ENCODE measurements at places on chromosomes 5 and 9.

DNA sequence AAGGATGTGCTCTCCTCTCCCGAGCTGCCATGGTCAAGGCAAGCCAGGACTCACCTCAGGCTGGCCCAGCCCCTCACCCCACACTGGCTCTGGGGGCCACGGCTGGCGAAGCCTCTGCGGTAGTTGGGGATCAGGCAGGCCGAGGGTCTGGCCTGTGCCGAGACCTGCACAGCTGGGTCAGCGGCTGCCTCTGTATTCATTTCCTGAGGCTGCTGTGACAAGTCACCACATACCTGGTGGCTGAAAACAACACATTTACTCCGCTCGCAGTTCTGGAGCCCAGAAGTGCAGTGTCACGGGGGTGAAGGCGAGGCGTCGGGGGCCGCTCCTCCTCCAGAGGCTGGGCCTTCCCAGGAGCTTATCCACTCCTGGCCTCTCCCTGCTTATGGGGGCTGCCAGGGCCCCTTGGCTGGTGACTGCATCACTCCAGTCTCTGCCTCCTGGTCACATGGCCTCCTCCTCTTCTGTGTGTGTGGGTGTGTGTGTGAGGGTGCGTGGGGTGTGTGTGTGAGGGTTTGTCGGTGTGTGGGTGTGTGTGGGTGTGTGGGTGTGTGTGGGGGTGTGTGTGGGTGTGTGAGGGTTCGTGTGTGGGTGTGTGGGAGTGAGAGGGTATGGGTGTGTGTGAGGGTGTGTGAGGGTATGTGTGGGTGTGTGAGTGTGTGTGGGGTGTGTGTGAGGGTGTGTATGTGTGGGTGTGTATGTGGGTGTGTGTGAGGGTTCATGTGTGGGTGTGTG is 3.2 kb upstream of the SCGB3A1 start:
- DNase-seq, result no peak

DNA sequence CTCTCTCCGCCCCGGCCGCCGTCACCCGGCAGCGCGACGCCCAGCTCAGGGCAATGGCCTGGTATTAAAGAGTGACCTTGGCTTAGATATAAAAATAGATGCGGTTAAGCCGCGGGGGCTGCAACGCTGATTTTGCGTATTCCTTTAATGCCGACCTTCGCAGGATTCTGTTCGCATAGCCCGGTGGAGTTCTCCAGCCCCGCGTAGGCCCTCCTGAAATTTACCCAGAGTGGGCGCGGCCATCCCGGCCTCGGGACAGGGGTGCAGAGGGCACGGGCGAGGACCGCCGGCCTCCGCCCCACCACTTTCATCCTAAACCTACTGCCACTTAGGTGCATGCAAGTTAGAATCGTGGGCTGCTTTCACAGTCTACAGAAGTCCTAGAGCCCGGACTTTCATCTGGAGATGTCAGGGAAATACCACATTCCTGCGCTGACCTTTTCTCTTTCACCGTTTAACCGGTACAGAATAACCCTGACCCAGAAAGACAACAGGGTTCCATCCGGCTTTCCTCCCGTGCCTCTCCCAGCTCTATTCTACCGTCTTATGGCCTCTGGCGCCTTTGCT is 492 bp upstream of the FAM169A start:
- DNase-seq, result peak; percentile 41

- no peak for DNase-seq
These were observed 59.5 kb downstream of the PIK3R1 start for GRCh38 chr5:68274847-68275651.

DNA sequence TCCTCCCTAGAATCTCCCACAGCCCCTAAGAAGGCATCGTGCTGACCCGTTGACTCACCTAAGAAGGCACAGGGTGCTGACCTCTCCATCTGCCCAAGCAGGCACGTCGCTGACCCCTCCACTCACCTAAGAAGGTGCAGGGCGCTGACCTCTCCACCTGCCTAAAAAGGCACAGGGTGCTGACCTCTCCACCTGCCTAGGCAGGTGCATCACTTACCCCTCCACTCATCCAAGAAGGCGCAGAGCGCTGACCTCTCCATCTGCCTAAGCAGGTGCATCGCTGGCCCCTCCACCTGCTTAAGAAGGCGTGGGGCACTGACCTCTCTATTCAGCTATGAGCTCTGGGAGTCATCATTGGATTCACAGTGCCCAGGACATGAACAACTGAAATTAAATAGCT is 54.4 kb upstream of the FCN1 start:
- no peak for DNase-seq

GRCh38 chr9:97958812-97959511 is 21.0 kb upstream of the HEMGN start:
- DNase-seq, result no peak

Measured in large intestine (tissue), 12 donors.